Common myeloid progenitor, CD34-positive (primary cell): ENCODE measurements at places on chromosomes 11 and 22.

DNA sequence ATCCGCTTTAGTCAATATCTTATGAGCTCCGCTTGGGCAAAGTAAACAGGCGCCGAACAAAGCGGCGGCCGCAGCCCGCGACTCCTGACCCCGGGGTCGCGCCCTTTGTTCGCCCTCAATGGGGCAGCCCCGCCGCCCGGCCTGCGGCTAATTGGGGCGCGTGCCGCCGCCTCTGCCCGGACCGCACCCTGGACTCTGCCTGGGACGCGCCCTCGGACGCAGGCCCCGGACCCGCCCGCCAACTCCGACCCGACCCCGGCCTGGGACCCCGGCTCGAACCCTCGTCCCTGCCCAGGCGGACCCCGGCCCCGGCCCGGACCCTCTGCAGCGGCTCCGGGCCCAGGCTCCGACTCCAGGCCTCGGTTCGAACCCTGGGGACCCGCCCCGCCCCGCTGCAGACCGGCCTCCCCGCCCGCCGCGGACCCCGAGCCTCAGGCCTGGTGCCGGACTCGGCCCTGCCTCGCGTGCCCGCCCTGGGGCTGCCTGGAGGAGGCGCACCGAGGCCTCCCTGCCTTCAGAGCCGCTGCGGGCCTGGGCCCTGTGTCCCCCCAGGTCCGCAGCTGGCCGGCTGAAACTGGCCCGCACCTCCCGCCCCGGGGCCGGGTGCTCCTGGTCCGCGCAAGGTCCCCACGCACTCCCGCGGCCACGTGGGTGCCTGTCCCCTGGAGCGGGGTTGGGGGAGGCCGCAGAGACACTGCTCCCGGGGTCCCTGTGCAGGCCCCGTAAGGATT is 84.7 kb upstream of the WNT7B start:
- no peak for DNase-seq

DNA sequence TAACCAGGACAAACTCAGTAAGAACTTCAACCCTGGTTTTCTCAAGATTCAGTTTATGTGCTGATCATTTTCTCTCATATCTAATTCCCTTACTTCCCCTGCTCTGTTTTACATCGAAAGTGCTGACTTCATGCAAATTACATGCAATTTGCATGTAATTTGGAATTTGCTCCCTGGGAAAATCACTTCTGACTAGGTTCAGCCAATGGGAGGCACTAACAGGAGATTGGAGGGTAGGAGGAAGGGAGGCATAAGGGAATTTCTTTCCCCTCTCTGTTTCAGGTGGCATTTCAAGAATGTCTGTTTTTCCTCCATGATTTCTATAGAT is 363.3 kb upstream of the CCDC90B start:
- no peak for DNase-seq

GRCh38 chr11:3834664-3835461 is 5.9 kb downstream of the RHOG start:
- DNase-seq = peak; percentile 68

- no peak for DNase-seq
Observed at GRCh38 chr11:3190600-3190999, 25.5 kb upstream of the OSBPL5 start.

DNA sequence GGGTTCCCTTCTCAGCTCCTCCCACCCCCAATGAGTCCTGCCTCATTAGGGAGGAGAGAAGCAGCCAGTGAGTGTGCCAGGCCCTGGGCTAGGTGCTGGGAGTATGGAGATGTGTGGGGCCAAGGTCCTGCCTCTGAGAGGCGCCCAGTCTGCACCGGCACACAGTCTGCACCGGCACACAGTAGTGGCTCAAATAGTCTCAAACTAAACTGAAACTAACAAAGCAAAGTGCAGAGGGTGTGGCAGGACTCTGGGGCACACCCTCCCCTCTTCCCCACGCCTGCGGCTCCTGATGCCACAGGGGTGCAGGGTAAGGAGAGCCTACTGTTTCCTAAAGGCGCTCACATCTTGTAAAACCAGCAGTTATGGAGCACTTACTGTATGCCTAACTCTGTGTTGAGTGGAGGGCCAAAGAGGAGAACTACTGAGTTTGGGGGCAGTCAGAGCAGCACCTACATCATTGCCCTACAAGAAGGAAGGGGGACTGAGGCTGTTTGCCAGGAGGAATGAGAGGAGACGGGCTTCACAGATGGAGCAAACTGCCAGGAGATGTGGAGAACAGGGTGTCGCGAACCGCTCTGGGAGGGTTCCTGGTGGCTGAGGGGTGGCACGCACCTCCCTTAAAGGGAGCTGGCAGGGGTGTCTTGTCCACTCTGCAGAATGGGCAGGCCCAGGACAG is 939 bp upstream of the SH3BP1 start:
- peak; percentile 29 for DNase-seq

- no peak for DNase-seq
Observed at GRCh38 chr11:126357969-126358762, 2.7 kb downstream of the ST3GAL4 start.

DNA sequence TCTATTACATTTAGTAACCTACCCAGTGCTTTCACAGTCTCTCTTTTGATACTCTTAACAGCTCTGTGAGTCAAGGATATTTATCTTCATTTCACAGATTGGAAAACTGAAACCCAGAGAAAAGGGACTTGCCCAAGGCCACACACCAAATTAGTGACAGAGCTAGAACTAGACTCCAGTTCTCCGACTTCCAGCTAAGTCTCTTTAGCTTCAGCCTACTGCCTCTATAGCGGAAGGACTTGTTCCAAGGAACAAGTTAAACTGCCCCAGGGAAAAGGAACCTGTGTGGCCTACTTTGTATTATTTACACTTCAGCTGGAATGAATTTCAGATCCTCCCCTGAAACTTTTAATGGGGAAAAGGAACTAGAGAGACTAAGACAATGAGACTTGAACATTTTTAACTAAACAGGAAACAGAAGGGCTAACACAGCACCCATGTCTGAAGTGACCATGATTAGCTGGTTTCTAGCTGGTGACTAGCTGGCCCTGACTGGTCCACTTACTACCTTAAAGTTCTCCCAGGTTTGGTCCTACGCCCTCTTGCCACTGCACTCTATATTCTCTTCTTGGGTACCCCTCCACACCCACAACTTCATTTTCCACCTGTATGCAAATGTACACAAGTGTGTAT is 1.3 kb downstream of the LRRC51 start:
- peak; percentile 57 for DNase-seq

- no peak for DNase-seq
Observed at GRCh38 chr11:75035911-75036565, 47.3 kb downstream of the NEU3 start.

- no peak for DNase-seq
Observed at GRCh38 chr11:96103102-96103501, 179.2 kb upstream of the MTMR2 start.

DNA sequence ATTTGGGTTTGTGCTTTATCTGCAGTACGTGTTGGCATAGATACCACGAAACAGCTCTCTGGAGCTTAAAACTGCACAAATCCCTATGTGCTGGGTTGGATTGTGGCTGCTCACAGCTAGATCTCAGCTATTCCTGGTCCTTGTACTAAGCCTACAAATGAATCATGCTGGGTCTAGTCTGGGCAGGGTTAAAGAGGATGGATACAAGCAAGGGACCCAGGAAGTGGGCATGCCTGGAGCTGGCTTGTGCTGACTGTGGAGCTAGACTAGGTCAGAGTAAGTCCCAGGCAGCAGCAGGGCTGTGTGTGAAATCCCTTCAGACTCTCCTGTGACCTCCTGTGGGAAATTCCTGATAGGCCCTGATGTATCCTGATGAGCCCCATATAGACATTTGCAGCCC is 3.9 kb upstream of the E2F8 start:
- DNase-seq = no peak

GRCh38 chr22:23837911-23838680 is 710 bp downstream of the DERL3 start:
- no peak for DNase-seq

DNA sequence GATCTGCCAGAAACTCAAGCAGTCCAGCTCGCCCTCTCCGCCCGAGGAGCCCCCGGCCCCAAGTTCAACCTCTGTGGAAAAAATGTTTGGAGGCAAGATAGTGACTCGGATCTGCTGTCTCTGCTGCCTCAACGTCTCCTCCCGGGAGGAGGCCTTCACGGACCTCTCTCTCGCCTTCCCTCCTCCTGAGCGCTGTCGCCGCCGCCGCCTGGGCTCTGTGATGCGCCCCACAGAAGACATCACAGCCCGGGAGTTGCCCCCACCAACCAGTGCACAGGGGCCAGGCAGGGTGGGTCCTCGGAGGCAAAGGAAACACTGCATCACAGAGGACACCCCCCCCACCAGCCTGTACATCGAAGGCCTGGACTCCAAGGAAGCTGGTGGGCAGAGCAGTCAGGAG is 20.8 kb downstream of the USP35 start:
- DNase-seq = no peak

- DNase-seq = peak; percentile 78
Observed at GRCh38 chr22:39349506-39349966, 255 bp upstream of the SYNGR1 start.

GRCh38 chr11:1001617-1002405 is 34.7 kb downstream of the MUC6 start:
- DNase-seq = no peak

DNA sequence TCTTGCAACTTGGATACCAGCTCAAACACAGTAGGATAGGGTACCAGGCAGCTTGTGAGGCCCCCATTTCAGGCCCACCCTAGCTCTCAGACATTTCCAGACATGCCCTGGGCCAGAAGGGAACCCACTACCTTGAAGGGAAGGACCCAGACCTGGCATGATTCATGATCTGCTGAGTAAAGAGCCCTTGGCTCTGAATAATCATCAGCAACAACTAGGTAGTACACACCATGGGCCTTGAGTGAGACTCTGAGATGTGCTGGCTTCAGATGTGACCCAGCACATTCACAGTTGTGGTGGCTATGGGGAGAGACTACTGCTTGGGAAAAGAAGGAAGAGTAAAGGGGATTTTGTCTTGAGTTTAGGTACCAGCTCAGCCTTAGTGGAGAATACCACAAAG is 23.6 kb downstream of the JRKL start:
- DNase-seq = no peak

DNA sequence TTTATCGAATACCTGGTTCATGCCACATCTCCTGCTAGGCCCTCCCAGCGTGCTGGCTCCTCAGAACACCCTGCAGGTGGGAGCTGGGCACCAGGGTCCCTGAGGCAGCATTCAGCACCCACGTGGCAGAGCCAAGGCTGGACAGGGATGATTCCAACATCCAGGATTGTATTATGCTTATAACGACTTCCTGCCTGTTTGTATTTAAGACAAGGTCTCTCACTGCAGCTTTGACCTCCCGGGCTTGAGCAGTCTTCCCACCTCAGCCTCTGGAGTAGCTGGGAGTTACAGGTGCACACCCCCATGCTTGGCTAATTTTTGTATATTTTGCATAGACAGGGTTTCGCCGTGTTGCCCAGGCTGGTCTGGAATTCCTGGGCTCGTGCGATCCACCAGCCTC is 64.7 kb upstream of the WNT7B start:
- DNase-seq = no peak

DNA sequence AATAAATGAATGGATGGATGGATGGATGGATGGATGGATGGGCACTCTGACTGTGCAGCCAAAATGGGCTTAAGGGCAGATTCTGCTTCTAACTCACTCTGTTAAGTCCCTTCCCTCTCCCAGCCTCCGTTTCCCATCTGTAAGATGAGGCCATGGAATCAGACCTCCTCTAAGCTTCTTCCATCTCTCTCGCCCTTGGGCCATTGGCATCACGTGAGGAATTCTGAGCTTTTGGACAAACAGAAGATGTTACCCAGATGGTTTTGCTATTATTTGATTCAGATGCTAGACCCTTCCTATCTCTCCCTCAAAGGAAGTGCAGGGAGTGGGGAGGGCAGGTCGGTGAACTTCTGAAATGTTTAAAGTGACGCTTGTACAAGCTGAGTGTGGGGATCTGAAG is 4.0 kb upstream of the CYTH4 start:
- no peak for DNase-seq

- no peak for DNase-seq
Observed at GRCh38 chr11:11346303-11346702, 6.7 kb downstream of the CSNK2A3 start.

DNA sequence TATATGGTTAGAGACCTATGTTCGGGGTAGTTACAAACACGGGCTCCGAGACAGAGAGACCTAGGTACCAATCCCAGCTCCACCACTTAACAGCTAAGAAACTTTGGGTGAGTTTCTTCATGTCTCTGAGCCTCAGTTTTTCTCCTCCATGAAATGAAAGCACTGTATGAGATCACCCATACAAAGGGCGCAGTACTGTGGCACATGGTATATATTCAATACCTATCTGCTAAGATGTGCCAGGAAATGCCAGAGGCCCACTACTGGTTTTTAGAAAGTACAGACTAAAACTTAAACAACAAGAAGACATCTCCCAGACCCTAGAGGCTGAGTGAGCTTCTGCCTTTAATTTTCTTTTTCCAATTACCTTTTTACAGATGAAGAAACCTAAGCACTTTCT is 69.5 kb downstream of the SLC1A2 start:
- no peak for DNase-seq

DNA sequence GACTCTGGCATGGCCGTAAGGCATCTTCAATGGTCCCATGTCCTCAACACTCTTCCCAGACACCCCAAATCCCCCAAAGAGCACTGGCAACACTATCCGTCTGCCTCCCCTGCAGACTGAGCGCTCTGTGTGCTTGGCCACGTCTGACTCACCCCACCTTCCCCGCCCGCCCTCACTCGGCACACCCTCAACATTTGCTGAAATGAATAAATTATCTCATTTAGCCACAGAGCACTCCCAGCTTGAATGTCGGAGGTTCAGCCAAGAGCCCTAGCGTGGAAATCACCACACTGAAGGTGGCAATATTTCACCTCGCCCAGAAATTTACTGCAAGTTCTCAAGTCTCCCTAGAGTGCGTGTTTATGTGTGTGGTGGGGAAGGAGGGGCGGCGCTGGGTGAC is 46.6 kb upstream of the TCF20 start:
- no peak for DNase-seq

GRCh38 chr11:120773501-120774031 is 250.3 kb upstream of the TBCEL start:
- DNase-seq = no peak

GRCh38 chr11:15863411-15863810 is 492.9 kb downstream of the SOX6 start:
- DNase-seq = no peak

GRCh38 chr11:134512061-134512460 is 100.0 kb upstream of the B3GAT1 start:
- no peak for DNase-seq

DNA sequence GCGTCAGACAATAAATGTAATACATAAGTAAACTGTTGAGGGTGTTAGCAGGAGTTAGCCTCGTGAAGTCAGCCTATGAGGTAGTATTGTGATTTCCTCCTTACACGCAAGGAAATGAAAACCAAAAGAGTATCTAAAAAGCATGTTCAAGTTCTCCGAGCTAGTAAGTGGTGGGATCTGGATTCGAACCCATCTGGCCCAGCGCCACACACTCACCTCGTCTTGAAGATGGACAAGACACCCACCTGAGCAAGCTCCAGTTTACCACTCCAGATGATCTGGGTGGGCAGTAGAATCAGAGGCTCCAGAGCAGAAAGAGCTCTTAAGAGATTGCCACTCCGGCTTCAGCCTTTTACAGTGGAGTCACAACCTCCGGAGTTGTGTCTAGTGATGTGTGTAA is 140.3 kb downstream of the PKNOX2 start:
- DNase-seq = no peak

- no peak for DNase-seq
Observed at GRCh38 chr22:49012712-49013395, 814.8 kb downstream of the BRD1 start.

GRCh38 chr11:117318738-117319137 is 2.7 kb upstream of the BACE1 start:
- DNase-seq = no peak
